ENCODE measurements at places on chromosomes 11 and 22. TPM values are rescaled to one million over a fixed set of nuclear protein-coding genes. Genes with fewer than 3 reads are reported as not detected.
A peak's percentile ranks its signal among the peaks of the same experiment; 100 is the strongest.

DNA sequence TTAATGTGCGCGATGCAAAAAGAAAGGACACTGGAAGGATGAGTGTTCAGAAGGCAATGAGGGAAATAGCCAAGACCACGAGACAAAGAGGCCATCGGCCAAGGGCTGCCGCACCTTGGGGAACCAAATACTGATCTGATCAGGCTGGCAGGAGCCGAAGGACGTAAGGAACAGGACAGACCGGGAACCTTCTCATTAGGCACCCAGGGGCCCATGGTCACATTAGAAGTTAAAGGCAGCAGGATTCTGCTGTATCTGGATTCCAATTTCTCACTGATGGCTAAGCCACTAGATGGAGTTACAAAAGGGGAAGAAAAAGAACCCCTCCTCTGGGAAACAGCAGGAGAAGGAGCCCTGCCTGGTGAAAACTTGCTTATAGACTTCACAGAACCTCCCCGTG, 28.8 kb upstream of the CPT1A start:
- DNase-seq: no peak

DNA sequence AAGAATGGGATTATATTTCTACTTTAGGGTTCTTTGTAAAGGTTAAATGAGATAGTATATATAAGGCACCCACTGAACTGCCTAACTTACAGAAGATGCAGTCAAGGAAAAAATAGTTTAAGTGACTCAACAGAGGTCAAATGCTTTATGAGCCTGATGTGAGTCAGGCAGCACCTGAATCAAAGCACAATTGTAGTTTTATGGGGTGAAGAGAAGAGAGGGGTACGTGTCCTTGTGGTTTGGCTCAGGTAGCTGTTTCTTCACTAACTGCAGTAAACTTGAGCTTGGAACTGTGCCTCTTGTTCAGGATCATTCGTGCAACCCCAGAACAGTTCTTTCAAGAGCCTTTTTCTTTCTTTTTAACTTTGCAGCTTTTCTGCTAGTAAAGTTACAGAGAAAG, 125.2 kb upstream of the SPON1 start:
- no peak for DNase-seq

DCHS1 gene
- total RNA-seq: 63.0 TPM

SLC22A12 gene
- not detected for total RNA-seq

GRCh38 chr11:116173941-116174911, 598.6 kb downstream of the BUD13 start:
- peak; percentile 49 for DNase-seq

PLEKHB1 gene
- total RNA-seq: 0.78 TPM

- no peak for DNase-seq
Measured at GRCh38 chr11:95058621-95059020, 8.1 kb upstream of the SRSF8 start.

Data from osteocyte (in vitro differentiated cells).